ENCODE measurements at places on chromosomes 13 and 19.
A peak's percentile ranks its signal among the peaks of the same experiment; 100 is the strongest.

DNA sequence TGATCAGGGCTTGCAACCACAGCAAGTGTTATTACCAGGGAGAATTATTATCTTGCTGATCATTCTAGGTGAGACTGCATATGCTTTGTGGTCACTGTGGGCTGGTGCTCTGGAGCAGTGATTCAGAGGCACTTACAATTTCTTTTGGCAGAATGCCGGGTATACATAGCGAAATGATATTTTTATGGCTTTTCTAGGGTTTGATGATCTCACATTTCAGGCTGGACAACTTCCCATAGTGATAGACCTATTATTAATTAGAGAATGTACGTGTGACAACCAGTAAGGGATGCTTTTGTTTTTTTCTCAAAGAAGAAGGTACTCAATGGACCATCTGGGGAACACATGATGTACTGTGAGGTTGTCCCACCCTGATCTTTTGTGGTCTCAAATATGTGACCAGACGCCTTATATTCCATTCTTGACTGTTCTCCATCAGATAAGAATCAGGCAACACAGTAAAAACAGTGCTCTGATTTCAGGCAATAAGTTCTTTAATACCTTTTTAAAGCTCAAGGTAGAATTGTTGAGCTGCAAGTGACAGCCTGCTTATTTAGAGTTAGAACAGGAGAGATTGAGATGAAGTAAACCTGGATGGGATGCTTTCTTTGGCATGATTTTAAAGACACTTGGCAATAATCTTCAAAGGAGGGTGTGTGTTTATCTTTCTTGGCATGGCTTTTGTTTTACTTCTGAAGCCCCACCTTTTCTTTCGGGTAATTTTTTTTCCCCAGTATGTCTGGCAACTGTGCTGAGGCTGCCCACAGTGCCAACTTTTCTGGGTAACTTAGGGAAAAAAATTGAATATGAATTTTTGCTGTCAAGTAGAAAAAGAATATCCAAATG lies 27.4 kb upstream of the SCEL start:
- DNase-seq, result peak; percentile 18

- DNase-seq, result no peak
These were observed 26.6 kb downstream of the PPP1R37 start for GRCh38 chr19:45119582-45119981.

DNA sequence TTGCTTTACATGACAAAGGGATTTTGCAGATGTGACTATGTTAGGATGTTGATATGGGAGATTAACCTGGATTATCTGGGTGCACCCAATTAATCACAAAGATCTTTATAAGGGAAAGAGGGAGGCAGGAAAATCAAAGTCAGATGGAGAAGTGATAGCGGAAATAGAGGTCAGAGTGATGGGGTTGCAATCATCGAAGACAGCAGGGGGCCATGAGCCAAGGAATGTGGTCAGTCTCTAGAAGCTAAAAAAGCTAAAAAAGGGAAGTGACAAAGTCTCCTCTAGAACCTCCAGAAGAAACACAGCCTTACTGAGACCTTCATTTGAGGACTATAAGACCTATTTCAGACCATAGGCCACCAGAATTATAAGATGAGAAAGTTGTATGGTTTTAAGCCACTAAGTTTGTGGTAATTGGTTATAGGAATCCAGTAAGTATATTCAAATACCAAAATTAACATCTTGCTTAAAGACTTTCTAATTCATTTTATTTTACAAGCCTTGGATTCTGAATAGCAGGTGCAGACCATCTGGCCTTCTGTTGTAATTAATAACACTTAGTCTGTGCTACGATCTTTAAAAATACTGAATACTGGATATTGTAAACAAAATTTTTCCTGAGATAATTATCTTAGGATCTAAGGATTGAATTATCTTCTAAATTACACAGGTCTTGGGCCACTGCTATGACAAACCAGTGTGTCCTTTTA lies 493.4 kb upstream of the PCDH20 start:
- DNase-seq, result peak; percentile 48

DNA sequence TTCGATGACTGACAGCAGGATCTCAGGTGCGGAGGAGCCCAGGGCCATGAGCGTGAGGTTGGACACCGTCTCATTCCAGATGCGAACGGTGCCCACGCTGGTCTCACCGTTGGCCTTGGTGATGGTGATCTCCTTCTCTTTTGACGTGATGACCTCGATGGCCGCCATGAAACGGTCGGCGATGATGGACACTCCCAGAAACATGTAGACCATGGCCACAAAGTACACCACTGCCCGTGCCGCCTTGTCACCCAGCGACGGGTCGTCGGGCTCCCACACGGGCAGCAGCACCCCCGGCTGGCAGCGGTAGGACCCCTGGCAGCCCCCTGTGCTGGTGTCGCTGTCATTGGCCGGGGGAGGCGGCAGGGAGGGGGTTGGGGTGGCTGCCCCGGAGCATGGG lies 5.7 kb downstream of the SLC8A2 start:
- no peak for DNase-seq

DNA sequence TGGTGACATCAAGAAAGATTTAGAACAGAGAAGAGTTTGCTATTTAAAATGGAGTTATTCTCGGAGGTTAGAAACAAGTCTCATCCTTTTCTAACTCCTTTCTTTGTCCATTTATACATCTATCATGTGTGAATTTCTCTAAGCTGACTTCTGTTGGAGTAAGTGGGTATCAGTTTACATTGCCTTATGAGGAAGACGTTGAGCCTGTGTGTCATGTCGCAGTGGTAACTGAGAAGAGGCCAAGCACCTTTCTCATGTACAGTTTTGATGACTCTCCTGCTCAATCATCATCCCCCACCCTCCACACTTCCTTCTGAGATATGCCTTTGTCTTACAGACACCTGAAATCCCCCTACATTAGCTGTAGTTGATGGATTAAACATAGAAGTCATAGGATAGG lies 624.8 kb downstream of the LIG4 start:
- DNase-seq, result no peak

DNA sequence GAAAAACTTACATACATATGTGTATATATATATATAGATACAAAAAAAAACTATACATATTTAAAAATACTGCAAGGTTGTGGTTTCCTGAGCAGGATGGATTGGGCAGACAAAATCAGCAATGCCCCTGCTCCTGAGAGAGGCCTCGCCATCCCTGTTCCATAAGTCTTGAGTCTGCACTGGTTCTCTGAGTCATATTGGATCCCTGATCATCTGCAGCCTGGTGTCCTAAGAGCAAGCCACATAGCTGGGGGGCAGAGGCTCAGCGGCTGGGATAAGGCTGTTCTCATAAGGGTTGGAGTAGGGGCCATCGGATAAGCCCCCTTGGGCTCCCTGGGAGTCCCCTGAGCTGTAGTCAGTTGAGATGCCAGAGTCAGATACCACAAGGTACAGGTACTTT lies 3.3 kb downstream of the SWSAP1 start:
- no peak for DNase-seq

- DNase-seq, result no peak
These were observed 277.0 kb downstream of the ZNF536 start for GRCh38 chr19:30648866-30649862.

DNA sequence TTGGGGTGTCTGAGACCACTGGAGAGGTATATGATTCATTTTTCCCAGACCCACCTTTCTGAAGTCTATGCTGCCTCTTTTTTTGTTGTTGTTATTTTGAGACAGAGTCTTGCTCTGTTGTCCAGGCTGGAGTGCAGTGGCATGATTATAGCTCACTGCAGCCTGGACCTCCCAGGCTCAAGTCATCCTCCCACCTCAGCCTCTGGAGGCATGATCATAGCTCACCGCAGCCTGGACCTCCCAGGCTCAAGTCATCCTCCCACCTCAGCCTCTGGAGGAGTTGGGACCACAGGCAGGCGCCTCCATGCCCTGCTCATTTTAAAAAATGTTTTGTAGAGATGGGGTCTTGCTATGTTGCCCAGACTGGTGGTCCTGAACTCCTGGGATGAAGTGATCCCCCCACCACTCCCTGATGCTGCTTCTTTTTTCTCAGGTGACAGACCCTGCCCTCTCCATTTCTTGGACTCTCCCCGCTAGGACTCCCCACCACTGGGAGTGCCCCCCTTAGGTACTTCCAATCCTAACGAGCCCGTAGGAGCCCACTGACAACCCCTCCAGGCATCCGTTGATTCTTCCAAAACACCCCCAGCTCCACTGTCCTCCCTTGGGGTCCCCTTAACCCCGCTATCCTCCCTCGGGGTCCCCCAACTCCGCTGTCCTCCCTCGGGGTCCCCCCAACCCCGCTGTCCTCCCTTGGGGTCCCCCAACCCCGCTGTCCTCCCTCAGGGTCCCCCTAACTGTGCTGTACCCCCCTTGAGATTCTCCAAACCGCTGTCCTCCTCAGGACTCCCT lies 45.4 kb downstream of the ARHGEF18 start:
- no peak for DNase-seq

DNA sequence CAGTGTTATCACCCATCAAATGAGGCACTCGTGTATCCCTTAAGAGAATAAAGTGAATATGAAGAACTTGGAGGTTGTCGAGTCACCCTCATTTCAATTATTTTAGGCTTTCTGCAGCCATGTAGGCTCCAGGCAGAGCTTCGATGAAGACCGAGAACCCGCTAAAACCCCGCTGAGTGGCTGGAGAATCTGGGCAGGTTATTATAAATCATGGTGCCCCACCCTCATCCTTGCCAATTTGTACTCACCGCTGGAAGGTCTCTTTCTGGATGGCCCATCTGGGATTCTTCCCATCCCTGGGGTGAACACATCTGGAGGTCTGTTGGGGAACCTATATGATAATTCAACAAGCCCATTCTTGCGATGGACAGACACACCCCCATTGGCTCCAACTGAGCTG lies 190.8 kb downstream of the ZNF536 start:
- DNase-seq, result no peak

GRCh38 chr19:30253581-30253996 lies 118.6 kb upstream of the ZNF536 start:
- DNase-seq, result no peak

All from KBM-7 (cell line).